ENCODE measurements at places on chromosomes 12 and 14.

DNA sequence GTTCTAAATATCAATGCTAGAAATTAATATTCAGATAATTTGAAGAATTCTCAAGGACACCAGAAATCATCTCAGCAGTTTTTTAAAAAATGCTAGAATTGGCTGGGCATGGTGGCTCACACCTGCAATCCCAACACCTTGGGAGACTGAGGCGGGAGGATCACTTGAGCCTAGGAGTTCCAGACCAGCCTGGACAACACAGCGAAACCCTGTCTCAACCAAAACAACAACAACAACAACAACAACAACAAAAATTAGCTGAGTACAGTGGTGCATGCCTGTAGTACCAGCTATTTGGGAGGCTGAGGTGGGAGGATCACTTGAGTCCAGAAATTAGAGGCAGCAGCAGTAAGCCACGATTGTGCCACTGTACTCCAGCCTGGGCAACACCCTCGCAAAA, 3.2 kb upstream of the MDP1 start:
- DNase-seq: no peak

GRCh38 chr12:90515199-90516175, 439.5 kb downstream of the CCER1 start:
- no peak for DNase-seq

DNA sequence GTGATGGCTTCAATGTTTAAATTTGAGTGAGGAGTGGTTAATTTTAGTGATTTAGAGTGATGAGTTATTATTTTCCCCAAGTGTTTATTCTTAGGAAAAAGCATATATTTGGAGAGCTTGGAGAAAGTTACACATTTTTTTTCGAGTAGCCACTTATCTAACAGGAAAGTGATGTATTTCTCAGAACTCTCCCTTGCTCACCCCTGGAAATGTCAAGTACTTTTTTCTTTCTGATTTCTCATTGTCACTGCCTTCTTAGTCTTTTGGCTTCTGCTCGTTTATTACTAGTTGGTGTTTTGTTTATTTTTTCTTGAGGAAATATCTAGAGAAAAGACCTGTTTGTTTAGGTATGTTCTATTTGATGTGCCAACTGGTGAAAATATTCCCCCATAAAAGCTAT, 58.8 kb downstream of the AEBP2 start:
- DNase-seq: no peak

- no peak for DNase-seq
These were observed 1.7 kb upstream of the DGLUCY start for GRCh38 chr14:91112194-91112593.

DNA sequence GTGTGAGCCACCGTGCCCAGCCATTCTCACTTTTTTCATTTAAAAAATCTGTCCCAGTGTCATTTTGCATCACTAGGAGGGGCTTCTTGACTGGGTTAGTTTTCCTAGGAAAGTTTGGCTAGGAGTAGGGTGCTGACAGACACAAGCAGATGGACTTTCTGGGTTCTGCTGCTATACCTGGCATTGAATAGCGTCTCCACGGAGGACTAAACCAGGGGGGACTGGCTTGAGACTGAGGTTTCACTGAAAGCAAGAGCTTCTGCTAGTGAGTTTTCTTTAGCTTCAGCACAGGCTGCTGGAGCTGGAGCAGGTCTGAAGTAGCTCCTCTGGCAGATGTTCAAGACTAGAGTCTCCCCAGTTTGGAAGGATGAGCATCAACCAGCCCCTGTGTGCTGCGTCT, 1.4 kb downstream of the SLC10A1 start:
- no peak for DNase-seq
